Stimulated activated naive CD8-positive, alpha-beta T cell treated with anti-CD3 and anti-CD28 coated beads, Interleukin-15, amount 100 ng/mL, for 72 hours (primary cell): ENCODE measurements at places on chromosomes 3 and 15.

- DNase-seq: no peak
Measured at GRCh38 chr3:146625186-146625775, 20.1 kb upstream of the PLSCR5 start.

DNA sequence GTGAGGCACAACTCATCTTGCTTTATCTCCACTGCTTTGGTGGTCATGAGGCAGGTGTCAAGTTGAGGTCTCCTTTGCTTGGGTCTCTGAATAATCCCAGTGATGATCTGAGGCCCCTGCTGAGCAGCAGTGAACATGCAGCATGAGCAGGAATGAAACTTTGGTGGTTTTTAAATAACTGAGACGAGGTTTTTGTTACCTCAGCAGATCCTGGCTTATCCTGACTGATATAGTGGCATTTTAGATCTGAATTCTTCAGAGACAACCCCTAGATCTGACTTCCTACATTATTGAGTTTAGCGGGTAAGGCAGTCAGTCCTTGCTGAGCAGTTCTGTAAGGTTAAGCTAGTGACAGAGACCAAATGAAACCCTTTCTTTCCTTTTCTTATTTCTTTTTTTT lies 230.4 kb downstream of the ARRDC4 start:
- DNase-seq: no peak

DNA sequence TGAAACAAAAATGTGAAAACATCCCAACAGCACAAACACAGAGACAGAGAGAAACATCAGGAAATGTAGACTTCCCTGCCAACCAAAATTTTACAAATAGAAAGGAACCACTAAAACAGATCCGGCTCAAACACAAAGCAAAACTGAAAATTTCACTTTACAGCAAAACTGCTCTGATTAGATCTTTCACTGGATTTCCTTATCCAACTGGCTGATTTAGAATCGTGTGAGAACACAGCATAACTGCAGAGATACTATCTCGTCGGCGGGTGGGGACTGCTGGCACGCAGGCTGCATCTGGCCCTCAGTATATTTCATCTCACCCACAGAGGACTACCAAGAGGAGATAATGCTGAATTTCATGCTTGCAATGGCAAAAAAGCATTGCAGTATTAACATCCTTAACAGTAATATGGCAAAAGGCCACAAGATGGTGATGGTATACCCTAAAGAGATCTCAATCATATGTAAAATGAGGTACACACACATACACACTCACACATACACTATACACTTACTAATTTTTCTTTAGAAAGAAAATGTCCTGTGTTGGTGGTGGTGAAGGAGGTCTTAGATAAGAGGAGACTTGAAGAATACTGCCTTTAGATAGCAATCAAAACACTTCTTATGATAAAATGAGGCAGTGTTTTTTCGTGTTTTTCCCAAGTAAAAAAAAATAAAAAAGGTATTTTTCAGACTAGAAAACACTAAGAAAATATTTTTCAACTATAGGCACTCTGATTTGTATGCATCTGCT lies 10.6 kb upstream of the LEO1 start:
- peak; percentile 69 for DNase-seq

- no peak for DNase-seq
Measured at GRCh38 chr3:101976473-101976872, 127.2 kb downstream of the NFKBIZ start.

- no peak for DNase-seq
Measured at GRCh38 chr3:127693336-127693843, 20.6 kb downstream of the ABTB1 start.

GRCh38 chr3:14358426-14359211 lies 43.8 kb upstream of the SLC6A6 start:
- DNase-seq: no peak

DNA sequence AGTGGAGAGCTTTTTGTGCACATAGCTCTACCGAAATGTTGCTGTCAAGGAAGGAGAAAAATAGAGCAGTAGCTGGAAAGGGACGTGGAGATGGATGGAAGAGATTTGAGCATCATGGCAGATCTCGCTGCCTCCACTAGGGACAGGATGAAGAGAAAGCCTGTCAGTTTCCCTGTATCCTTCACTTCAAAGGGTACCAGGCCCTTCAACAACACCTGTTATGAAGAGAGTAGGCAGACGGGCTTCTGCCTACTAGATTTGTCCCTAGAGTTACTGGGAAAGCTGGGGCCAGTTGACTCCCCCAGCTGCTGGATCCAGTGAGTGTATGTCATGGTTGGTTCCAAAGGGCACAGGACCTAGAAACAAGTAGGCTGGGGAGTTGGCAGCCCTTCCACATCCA lies 150.8 kb downstream of the TLE3 start:
- no peak for DNase-seq

GRCh38 chr15:67564968-67565345 lies 22.5 kb downstream of the MAP2K5 start:
- DNase-seq: no peak

DNA sequence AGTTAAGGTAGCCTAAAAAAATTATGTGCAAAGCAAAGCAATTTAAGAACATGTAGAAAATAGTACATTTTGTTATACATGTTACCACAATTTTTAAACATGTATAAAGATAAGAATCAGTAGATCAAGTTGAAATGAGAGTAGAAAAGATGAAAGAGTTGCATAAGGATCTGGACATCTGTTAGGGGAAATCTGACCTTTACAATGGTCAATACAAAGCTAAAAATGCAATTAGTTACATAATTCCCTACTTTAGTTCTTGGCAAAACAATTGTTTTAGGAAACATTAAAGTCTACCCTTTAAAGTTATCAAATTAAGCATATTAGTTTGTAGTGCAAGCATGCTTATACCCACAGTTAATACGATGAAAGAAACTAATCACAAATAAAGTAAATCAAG lies 32.7 kb downstream of the TOP2B start:
- DNase-seq: no peak

DNA sequence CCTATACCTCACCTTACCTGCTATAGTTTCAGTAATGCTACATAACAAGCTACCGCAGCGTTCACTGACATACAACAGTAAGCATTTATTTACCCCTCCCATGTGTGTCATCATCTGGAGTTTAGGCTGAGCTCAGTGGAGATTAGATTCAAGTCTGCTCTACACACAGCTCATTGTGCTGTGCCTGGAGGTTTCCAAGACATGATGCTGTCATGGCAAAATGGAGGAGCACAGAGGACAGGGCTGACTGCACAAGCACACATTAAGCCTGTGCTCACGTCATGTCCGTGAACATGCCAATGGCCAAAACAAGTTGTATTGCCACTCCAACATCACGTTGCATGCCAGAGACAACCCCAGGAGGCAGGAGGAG lies 333.8 kb upstream of the TRIM42 start:
- DNase-seq: no peak

DNA sequence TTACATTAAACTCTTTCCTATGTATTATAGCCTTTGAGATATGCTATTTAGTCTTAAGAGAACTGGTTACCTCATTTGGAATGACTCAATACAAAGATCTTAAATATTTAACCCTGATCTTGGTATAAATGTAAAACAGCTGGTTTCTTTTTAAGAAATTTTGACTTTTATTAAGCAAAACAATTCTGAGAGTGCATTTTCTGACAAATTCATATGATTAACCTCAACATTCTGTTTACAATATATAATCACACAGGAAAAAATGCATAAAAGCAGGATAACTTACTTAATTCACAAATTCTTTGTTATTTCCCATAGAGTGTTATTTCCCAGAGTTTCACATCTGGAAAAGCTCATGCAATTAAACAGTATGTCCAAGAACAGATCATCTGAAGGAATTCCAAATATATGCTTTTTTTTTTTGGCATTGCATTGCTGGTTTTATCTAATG lies 400.4 kb upstream of the THBS1 start:
- no peak for DNase-seq

DNA sequence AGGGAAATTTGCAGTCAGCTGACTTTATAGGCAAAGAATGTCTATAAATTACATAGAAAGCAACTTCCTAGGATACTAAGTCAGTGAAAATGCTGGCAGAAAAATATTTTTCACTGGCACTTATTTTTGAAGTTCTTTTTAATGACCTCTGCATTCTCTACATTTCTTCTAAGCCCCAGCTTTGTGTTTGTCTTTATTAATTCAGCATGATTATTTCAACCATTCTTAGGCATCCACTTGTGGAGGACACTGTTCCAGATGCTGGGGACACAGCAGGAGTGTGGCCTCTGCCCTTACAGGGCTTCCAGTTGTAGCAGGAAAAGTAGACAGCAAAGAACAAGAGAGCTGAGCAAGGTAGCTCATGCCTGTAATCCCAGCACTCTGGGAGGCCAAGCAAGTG lies 15.0 kb downstream of the LRRK1 start:
- DNase-seq: no peak

- no peak for DNase-seq
Measured at GRCh38 chr15:74319138-74319460, 48.3 kb downstream of the CYP11A1 start.

- no peak for DNase-seq
Measured at GRCh38 chr3:128480278-128480677, 12.7 kb downstream of the GATA2 start.

DNA sequence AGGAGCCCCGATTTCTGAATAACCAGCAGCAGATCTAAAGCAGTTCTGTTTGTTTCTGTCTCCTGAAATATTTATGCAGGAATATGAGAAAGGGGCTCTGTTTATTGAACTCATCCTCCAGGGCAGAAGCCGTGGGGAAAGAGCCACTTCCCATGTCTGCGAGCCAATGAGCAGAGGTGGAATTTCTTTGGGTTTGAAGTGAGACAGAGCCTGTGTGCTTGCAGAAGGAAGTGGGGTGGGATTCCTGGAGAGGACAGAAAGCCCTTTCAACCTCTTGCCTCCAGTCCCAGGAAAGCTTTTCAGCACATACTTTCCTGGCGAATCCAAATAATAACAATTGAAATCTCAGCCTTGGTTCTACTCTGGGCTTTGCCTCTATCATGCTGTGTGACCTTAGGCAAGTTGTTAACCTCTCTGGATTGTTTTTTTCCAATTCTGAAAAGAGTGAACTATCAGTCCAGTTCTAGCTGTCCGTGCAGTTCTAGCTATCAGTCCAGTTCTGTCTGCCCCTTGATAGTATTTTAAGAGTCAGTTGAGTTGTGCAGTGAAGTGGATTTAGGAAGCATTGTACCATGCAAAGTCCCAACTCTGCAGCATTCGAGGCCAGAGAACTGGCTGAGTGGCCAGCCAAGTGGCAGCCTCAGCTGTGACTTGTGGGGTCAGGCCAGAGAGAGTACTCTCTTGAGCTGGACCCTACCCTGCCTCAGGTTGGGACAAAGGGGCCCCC lies 15.9 kb downstream of the CORO2B start:
- DNase-seq: no peak

DNA sequence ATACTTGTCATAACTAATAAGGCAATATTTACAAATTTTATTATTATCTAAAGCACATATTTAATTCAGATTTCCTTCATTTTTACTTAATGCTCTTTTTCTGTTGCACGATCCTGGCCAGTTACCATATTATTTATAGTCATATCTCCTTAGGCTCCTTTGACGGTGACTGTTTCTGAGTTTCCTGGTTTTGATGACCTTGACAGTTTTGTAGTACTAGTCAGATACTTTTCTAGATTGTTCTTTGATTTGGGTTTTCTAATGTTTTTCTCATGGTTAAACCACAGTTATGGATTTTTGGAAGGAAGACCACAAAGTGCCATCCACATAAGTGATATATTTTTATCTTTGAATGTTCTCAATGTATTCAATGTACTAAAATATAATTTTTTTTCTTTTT lies 171.0 kb upstream of the NANOGP8 start:
- DNase-seq: no peak

- peak; percentile 70 for DNase-seq
Measured at GRCh38 chr3:5019411-5020241, 40.4 kb downstream of the BHLHE40 start.

DNA sequence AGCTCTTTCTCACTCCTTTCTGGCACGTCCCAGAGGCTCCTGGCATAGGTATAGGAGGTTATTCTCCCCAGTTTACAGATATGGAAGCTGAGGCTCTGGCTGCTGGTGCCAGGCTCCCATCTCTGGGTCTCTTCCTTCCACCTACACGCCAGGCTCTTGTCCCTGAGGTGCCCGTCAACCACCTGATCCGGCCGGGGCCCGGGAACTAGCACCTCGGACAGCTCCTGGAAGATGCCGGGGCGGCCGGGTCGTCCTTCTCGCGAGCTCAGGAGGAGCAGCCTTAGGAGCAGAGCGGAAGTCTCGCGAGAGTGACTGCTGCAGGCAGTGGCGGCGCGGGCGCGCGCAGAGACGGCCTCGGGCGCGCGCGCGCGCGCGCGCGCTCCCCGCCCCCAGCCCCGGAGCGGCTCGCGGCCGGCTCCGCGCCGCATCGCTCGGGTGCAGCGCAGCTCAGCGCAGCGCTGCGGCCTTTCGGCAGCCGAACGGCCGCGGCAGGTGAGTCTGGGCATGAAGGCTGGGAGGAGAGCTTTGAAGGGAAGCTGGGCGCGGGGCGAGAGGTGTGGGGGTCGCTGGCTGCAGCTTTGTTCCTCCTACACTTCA lies at the start of gene SCAMP5:
Gene SCAMP5 (plus strand): TSS at position 382 of the 597 bp plus-strand sequence. CDS start 16,277 bp downstream, outside the sequence.
- peak; percentile 91 for DNase-seq

DNA sequence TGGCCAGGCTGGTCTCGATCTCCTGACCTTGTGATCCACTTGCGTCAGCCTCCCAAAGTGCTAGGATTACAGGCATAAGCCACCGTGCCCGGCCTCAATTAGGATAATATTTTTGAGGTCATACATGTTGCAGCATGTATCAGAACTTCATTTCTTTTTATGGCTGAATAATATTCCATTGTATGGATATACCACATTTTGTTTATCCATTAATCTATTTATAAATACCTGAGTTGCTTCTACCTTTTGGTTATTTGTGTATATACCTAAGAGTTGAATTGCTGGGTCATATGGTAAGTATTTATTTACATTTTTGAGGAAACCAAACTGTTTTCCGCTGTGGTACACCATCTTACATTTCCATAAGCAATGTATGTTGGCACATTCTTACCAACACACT lies 18.1 kb upstream of the PYGO1 start:
- DNase-seq: no peak

DNA sequence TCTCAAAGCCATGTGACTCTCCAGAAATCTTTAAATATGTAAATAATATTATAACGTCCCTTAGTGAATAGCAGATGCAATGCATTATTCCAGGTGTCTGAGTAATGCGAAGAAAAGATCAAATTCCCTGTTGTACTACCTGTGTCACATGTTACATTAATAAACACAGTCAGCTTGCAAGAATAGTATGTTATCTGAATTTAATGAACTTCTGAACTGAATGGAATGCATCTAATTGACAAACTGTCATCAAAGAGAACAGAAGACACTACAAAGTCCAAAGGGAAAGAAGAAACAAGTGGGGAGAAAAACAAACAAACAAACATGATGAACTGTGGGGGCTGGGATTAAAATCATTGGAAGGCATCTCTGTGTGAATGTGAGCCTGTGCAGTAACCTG lies 508.8 kb downstream of the LPP start:
- no peak for DNase-seq

DNA sequence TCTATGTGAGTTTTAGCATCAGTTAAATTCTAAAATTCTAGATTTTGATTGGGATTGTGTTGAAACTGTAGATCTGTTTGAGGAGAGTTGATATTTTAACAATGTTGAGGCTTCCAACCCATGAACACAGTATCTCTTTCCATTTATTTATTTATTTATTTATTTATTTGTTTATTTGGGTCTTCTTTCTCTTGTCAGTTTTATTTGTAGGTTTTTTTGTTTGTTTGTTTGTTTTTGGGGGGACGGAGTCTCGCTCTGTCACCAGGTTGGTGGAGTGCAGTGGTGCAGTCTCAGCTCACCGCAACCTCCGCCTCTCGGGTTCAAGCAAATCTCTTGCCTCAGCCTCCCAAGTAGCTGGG lies 25.3 kb downstream of the MRAS start:
- no peak for DNase-seq

GRCh38 chr15:40130799-40131502 lies 22.3 kb upstream of the BMF start:
- DNase-seq: no peak

GRCh38 chr3:10353160-10353559 lies 32.2 kb upstream of the SEC13 start:
- no peak for DNase-seq
